ENCODE measurements at places on chromosomes 11 and 22.

DNA sequence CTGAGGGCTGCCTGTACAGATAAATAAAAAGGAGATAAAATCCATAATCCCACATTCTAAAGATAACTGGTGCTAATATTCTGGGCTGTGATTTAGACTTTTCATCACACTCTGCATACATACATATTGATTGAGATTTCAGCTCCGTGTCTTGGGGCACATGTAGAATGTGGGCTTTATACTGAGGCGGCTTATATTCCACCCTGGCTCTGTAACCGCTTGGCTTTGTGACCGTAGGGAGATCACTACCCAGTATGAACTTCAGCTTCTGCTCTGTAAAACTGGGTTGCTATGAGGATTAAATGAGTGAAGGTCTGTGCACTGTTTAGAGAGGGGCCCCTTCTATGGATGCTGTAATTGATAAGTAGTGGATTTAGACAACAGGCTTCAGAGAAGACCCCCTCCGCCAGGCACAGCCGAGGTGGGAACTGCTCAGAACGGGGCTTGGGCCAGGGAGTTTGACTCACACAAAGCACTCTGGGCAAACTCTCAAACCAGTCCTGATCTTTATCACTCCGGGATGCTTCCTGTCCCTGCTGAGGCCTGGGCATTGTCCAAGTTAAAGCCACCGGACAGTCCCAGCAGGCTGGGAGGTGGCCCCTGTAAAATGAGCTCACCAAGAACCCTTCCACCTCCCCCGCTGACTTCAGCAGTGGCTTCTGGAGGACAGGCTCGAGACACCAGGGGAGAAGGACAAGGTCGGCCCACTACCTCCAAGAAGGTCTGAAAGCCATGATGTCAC lies 17.2 kb downstream of the KIAA1671 start:
- DNase-seq = no peak

DNA sequence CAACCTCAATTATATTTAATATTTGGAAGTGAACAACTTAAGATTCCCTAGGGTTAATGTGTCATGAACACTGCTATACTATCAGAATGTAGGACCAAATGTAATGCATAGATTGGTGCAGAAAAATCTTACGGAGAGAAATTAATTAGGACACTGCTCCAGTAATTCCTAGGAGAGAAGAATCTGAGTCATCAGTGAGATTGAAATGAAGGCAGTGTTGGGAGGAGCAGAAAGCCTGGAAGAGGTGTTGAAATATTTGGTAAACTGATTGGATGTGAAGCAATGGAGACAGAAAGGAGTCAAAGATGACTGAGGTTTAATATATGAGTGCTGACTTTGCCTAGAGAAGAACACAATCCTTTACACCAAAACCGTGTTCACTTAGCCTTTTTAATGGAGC lies 836.0 kb downstream of the FAM181B start:
- no peak for DNase-seq

DNA sequence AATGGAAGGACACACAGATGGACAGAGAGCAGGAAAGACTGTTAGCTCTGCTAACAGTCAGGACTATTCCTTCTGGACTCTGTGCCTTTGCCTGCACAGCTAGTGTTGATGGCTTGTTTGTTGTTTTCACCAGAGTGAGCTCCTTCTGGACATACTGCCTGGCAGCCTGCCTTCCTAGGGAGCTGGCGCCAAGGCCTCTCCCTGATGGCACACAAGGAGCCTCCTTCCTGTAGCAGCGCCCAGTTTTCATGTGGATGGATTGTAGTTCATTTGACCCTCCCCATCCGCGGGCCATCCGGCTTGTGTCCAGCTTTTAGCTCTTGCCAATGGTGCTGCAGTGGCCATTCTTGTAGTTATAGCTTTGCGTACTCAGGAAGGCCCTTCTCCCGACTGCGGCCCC lies 16.6 kb upstream of the BCR start:
- peak; percentile 85 for DNase-seq

DNA sequence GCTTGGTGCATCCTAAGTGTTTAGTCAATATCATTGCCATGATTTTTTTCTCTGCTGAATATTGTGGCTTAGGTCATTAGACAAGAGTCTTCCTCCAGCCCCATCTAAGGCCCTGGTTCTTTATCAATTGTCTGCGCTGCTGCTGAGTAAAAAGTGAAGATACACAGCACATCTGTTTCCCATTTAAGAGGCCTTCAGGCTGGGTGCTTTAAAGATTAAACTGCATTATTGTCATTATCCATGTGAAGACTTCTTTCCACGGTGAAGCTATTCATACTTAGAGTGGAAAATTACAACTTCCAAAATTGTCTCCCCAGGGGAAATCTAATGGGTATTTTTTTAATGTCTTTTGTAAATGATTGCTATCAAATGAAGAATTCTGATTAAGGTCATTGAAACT lies 719.8 kb upstream of the LRRC4C start:
- no peak for DNase-seq

DNA sequence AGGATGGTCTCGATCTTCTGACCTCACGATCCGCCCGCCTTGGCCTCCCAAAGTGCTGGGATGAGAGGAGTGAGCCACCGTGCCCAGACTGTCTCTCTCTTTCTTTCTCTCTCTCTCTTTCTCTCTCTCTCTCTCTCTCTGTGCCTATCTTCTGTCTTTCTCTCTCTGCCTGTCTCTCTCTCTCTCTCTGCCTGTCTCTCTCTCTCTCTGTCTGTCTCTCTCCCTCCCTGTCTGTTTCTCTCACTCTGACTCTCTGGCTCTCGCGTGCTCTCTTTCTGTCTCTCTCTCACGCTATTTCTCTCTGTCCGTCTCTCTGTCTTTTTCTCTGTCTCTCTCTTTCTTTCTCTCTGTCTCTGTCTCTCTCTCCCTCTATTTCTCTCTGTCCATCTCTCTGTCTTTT lies 3911.2 kb upstream of the OR11H1 start:
- DNase-seq = no peak

- DNase-seq = no peak
Observed at GRCh38 chr11:5291207-5291838, 10.4 kb downstream of the OR51B4 start.

GRCh38 chr22:45493286-45493771 lies 9.4 kb upstream of the FBLN1 start:
- no peak for DNase-seq

DNA sequence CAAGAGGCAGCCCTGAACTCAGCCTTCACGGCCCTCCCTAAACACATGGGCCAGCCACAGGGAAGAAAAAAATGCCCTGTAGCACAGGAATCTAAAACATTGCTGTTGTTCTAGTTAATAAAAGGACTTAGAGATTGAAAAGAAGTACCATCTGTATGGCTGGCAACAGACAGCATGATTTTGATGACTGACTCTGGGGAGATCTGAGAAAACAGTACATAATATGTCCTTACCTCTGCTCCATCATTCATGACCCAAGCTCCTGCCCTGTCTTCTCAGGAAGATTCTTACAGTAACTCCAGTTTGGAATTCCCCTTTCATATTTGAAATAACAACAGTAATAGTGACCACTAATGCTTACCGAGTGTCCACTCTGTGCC lies 244.2 kb downstream of the ETS1 start:
- no peak for DNase-seq

DNA sequence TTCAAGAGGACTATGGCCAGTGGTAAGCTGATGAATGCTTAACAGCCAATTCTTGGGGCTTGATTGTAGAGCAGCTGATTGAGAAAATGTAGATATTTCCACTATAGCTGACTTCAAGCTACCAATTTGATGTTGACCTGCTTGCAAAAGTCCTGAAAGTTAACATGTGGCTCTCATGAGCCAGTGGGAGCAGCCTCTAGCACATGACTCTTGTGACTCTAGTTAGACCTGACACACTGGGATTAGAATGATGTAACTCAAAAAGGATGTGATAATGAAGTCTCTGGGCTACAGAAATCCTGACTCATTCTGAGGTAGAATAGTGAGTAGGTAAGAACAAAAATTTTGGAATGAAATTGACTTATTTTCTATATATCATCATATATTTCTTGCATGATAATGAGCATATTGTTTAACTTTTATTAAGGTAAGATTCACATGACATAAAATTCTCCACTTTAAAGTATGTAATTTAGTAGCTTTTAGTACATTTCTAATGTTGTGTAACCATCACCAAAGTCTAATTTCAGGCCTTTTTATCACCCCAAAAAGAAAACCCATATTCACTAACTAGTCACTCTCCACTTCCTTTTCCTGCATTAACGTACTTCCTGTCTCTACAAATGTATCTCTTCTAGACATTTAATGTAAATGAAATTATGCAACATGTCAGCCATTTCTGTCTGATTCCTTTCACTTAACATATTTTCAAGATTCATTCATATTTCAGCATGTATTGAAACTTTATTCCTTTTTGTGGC lies 16.1 kb upstream of the OR52H1 start:
- no peak for DNase-seq

GRCh38 chr11:1232021-1232882 lies 9.4 kb downstream of the MUC5B start:
- DNase-seq = no peak

DNA sequence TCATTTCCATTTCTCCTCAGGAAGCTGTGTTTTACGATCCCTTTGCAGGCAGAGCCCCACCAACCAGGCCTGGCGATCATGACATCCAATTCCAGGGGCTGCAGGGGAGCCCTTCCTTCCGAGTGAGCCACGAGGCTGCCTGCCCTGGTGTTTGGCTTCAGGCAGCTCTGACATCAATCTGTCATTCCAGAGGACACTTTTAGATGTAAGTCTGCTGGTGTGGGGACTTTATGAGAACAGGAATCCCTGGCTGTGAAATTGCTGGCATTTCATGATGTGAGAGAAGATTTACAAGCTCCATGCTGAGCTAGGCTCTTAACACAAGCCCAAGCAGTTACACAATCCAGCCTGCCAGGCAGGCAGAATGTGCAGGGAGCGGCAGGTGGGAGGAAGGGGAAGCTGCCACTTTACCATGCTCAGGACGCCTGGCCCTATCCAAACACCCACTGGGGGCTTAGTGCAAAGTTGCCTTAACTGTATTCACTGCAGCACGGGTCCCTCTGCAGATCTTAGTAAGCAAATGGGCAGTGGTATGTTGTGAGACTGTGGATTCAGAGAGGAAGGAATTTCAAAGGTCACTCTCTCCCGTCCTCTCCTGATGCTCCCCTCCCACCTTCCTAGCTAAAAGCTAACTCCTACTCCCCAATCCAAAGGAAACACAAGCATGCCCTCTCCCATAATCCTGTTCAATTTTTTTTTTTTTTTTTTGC lies 43.4 kb upstream of the MICAL2 start:
- peak; percentile 53 for DNase-seq

DNA sequence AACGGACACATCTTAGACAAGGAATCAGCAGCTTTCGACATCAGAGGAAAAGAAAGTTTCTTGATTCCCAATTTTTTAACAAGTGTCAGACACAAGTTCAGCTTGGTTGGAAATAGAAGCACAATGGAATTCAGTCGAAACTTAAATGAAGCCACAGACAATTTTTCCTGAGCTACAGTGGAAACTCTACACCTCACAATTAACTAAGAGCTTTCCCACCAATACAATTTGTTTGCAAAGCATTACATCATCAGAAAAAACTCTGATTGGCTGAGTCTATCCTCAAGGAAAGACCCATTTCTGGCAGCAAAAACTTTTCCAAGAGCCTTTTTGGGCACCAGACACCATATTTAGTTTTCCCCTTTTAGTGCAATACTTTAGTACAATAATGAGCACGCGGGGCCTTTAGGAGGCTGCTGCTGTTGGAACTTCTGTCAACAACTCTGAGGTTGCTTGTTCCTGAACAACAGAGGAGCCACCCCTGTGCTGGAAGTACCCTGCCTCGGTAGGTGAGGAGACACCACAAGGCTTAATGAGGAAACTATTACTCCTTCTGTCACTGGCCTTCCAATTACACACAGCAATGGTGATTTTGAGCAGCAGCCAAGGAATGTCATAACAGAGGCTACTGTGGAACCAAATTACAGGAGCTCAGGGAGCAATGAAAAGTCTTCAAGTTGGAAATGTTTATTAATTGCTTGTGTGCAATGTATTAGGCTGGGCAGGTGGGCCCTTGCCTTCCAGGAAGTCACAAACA lies 61.9 kb upstream of the BARX2 start:
- no peak for DNase-seq

DNA sequence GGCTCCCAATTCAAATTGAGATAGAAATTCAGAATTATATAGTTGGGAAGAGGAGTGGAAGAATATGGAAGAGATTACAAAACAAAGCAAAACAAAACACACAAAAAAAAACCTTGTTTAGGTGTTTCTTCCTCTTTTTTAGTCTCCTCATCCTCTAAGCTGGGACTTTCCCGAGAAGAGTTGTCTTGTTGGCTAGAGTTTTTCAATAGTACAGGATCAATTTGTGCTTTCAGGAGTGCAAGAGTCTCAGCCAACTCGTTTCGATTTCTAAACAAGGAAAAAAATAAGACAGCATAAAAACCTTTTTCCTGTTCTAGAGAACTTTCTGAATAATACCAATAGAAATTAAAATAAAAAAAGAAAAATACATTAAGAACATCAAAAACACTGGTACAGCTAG lies 87.8 kb upstream of the CLNS1A start:
- no peak for DNase-seq

DNA sequence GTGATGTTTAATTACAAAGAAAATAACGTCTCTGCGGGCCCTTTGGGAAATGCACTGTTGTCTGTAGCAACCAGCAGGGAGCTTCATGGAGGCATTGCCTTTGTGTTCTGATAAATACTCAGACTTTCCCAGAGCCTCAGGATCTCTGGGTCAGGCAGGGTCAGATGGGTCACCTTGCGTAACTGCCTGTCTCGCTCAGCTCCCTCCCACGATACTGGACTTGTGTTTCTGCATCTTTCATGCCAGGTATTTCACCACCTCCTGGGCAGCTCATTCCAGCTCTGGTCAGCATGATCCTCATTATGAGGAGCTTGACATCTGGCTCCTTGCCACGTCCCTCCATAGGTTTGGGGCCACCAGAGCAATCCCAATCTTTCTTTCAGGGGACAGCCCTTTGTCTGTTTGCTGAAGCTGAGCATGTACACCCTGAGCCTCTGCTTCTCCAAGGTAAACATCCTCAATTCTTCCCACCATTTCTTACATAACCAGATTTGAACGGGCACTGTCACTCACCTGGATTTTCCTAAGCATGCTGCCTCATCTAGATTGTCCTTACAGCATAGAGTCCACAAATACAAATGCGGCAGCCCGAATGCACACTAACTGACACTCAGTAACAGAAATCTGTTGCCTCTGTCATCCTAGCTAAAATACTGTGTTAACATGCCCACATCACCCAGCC lies 162.3 kb downstream of the LARGE1 start:
- DNase-seq = no peak

DNA sequence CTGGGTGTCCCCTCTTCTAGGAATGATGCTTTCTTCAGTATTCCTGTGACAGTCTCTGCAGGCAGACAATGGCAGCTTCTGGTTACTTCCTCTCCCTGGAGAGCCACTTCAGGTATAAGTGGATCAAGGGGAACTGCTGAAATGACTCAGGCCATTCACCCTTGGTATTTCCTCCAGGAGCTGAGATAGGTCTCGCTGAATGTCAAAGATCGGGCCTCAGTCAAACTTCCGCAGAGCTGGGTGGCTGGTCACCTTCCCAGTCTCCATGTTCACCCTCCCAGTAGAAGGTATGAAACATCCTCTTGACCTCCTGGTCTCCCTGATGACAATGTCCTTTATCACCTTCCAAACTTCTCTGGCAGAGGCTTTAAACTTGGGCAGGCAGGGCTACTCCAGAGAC lies 1.8 kb upstream of the ANKK1 start:
- DNase-seq = no peak

All from cerebellar nuclear complex (tissue), 1 donor.